ENCODE measurements at places on chromosomes 6 and 20. TPM values are rescaled to one million over a fixed set of nuclear protein-coding genes. Genes with fewer than 3 reads are reported as not detected.

DNA sequence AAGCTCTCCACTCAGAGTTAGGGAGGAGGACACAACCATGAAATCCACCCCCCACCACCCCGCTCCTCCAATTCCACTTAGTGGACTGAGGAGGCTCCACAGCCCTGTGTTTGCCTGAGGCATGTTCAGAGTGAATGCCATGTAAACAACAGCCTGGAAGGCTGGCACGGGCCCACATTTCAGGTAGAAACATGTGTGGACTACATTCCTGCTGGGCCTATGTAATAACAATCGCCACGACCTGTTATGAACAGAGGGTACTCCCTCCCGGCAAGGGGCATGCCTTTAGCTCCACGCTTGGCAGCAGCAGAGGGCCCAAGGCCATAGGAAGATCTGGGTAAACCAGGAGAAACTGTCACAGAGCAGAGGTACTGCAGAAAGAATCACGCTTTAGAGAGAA is 65.5 kb downstream of the ISM1 start:
- DNase-seq = no peak

Gene TMC2
- total RNA-seq = not detected

DNA sequence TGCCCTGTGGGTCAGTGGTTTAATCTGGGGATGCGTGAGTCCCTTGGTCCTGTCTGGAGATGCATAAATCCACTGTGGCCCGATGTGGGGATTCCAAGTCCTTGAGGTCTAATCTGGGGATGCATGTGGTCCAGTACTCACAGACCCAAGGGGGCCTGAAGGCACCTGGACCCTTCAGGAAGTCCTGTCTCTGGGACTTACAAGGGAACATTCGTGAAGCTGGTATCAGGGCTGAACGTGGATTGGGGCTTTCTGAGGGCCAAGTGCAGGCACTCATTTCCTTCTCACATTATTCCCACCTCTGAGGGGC is 25.2 kb upstream of the GTSF1L start:
- no peak for DNase-seq

GRCh38 chr6:34079899-34080298 is 66.0 kb downstream of the GRM4 start:
- no peak for DNase-seq

DNA sequence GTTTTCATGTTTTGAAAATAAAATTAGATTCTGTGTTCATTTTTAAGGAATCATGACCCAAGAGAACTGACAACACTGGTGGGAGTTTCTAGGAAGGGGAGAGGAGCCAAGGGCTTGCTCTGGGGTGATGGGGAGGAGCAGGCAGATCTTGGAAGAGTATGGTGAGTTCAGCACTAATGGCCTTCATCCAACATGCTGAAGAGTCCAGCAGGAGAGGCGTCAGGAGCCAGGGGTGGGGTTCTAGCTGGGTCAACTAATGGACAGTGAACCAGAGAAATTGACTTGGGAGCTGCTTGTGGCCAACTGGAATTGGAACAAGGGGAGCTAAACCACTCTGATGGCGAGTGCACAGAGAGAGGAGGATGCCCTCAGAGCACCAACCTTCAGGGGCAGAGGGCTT is 107.1 kb downstream of the MRPL14 start:
- no peak for DNase-seq

Gene SLC22A16
- not detected for total RNA-seq

DNA sequence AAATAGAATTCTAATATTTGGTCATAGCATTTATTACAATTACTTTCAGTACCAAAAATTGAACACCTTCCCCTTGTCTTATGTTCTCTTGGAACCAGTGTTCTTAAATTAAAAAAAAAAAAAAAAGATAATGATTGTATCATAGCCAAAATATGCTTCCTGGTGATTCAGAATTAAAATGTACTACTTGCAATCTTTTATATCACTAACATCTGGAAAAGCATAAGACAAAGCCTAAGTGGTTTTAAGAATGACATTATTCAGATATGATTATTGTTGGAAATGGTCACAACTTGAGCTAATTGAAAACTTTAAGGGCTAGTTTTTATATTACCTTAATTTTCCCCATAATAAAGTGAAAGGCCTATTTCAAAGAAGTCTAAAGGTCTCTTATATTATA is 493.3 kb upstream of the MARCKS start:
- DNase-seq = no peak

DNA sequence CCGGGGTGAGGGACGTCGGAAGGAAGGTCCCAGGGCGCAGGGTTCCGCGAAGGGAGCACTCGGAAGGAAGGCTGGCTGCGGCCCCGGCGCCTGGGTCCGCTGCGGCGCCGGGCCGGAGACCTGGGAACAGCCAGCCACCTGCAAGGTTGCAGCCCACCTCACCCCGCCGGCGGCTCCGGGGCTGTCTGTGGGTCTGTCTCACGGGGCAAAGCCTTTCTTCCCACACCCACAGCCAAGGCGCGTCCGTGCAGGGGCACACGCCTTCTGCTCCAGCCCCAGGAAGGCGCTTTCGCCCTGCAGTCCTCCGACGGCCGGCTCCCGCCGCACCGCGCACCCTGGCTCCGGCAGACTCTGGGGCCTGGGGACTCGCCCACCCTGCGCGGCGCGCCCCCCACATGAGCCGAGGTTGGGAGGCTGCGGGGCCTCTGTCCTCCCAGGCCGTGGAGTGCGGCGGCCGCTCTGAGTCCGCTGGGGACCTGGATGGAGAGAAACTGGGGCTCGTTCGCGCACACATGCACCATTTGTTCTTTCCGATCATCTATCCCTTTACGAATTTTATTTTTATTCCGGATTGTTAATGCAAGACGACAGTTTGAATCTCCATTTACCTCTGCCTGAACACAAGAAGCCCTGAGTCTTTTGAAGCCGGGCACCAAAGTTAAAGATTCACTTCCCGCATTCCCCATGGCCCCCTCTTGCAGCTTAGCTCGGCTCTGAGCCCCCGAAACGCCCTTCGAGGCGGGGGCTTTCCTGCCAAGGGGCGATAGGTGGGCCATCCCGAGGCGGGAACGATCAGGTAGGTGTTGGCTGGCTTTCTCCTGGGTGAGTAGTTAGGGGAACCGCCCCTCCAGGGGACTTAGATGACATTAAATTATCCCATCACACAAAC is 4.5 kb upstream of the FOXC1 start:
- peak; percentile 43 for DNase-seq

DNA sequence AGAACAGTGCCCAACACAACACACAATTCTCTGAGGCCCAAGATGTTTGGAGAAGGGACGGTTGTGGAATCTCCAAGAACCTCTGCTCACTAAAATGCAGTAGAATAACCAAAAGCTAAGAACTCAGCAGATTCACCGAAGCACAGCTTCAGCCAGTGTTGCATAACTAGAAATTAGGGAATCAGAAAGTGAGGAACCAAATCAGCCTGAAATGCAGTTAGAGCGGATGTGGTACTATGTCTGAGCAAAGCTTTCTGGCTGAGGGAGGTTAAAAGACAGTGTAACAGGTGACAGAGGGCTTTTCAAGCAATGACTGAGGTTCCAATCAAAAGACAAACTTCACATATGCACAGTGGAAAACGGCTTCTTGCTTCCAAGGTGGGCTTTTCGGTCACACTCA is 197.9 kb upstream of the KCNK16 start:
- no peak for DNase-seq

Gene CLVS2
- 1.8 TPM for total RNA-seq

Gene FBXL4
- 18.3 TPM for total RNA-seq

- DNase-seq = no peak
Observed at GRCh38 chr20:16556301-16556700, 16.9 kb downstream of the KIF16B start.

GRCh38 chr6:106882601-106883518 is 91.7 kb downstream of the CD24 start:
- DNase-seq = no peak

DNA sequence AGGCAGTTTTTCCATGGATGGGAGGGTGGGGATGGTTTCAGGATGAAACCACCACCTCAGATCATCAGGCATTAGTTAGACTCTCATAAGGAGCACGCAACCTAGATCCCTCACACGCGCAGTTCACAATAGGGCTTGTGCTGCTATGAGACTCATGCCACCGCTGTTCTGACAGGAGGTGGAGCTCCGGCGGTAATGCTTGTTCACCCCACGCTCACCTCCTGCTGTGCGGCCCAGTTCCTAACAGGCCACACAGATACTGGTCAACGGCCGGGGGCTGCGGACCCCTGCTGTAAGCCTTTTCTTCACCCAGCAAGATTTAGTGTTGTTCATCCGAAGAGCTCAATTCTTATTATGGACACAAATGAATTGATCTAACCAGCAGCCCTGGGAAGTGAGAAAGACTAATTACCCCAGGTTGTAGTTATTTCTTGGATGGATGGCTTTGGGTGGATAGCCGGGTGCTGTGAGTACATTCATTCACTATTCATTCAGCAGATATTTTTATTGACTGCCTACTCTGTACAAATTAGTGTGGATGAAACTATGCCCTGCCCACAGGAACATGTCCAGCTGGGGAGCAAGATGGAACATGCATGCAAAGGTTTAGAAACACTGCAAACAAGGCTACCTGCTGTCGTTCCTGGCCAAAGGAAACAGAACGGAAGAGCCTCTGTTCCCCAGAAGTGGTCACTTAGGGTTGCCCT is 57.2 kb downstream of the RIOK1 start:
- peak; percentile 78 for DNase-seq

GRCh38 chr6:167476844-167477595 is 152.1 kb downstream of the TTLL2 start:
- DNase-seq = no peak

- DNase-seq = no peak
Observed at GRCh38 chr20:7702141-7702540, 238.1 kb downstream of the HAO1 start.

GRCh38 chr6:37979392-37980221 is 160.1 kb downstream of the ZFAND3 start:
- DNase-seq = peak; percentile 4

Gene UNC93A
- total RNA-seq = not detected

- DNase-seq = peak; percentile 40
Observed at GRCh38 chr6:40285996-40286395, 301.2 kb downstream of the LRFN2 start.

DNA sequence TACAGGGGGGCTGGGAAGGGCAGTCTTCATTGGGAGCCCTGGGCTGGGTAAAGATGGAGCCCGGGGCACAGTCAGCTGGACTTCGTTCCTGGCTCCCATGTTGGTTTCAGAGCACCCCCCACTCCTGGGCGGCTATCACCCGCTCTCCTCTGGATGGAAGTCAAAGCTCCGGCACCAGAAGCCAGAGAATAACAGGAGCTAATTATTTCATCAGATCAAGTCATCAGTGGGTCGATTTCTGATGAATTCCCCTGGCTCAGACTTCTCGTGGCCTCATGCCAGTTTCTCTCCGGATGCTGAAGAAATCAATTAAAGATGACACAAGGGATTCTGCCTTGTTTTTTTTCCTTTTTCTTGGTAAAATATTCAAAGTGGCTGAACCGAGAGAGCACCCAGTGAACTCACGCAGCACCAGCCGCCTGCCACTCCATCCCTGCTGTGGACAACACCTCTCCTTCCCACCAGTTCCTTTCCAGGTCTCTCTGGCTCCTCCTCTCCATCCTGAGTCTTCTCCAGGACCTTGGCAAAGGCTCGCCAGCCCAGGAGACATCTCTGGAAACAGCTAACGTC is 22.5 kb downstream of the SULF2 start:
- no peak for DNase-seq

- DNase-seq = no peak
Observed at GRCh38 chr6:133551847-133552341, 310.7 kb downstream of the EYA4 start.

- DNase-seq = no peak
Observed at GRCh38 chr20:37562695-37563480, 35.2 kb upstream of the BLCAP start.

DNA sequence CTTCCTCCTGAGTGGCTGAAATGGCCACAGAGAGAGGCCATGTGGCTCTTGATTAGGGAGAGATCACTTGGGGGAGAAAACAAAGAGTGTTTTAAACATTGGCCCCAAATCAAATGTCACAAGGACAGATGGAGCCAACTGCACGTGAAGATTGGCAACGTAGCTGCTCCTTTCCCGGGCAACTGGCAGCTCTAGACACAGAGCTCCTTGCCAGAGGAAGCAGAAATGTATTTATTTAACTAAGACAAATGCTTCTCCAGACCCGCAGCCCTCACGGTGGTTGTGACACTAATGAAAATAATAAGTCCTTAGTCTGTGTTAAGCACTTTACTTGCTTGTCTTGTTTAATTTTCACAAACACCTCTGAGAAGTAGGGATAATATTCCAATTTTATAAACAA is 49.6 kb upstream of the DSN1 start:
- no peak for DNase-seq

Gene DEFB114
- not detected for total RNA-seq

- DNase-seq = no peak
Observed at GRCh38 chr6:36075656-36076055, 48.0 kb downstream of the MAPK14 start.

DNA sequence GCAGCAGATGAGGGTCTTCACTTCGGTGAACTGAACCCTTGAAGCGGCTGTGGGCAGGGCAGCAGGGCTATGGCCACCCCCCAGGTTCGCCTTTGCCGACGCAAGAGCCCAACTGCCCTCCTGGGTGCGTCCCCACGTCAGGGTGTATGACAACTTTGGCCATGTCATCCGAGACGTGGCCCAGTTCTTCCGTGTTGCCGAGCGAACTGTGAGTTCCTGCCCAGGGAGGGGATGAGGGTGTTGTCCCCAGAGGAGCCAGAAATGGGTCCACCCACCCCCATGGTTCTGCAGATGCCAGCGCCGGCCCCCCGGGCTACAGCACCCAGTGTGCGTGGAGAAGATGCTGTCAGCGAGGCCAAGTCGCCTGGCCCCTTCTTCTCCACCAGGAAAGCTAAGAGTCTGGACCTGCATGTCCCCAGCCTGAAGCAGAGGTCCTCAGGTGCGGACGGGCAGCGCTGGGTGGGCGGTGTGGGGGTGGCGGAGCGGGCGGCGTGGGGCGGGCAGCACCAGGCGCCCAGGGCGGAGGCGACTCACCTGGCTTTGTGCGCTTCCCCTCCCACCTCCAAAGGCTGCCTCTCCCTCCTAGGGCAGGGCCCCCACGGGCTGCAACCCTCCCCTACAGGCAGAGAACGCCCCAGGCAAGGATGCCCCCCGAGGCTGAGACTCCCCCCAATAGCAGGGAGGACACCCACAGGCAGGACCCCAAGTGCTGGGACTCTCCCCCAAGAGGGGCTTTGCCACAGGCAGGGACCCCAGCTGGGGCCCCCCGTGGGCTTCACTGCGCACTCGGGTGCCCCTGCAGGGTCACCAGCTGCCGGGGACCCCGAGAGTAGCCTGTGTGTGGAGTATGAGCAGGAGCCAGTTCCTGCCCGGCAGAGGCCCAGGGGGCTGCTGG is 6.2 kb upstream of the TNFRSF6B start:
- DNase-seq = no peak

DNA sequence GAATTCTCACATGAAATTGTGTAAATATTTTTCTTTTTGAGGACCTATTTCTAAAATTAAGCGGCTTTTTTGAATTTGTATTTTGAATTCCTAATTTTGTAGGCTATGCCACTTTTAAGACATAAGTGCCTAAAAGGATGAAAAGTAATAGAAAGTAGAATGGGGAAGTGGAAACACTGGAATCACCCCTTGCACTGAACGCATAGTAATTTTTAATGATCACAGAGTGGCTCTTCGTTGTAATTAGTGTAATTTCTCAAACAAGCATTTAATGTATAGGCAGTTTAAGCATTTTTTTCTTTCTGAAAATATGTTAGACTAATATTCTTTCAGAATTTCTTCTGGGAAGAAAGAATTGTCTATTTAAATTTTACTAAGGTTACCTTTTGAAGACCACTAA is 73.2 kb downstream of the ARID1B start:
- no peak for DNase-seq
